ENCODE measurements at places on chromosomes 7 and 10.

- no peak for DNase-seq
These were observed 37.2 kb downstream of the CUBN start for GRCh38 chr10:17092216-17092944.

DNA sequence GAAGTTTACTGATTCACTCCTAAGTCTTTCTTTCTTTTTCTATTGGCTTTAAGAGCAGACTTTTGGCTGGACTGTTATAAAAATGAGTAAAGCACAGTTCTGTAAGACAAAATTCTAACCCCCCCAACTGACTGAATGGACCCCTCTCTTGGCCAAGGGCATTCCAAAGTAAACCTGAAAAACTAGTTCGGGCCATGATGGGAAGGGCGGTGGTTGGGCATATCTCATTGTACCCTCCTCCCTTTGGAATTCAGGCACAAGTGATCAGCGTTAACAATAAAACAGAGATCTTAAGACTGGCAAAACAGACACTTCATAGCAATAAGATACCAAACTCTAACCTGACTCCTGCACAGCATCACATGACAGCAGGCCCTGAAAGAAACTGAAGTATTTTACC is 6.1 kb upstream of the KIF20B start:
- no peak for DNase-seq

GRCh38 chr10:68110027-68110426 is 739 bp downstream of the MYPN start:
- no peak for DNase-seq

GRCh38 chr10:78906734-78907390 is 161.9 kb upstream of the ZMIZ1 start:
- no peak for DNase-seq

DNA sequence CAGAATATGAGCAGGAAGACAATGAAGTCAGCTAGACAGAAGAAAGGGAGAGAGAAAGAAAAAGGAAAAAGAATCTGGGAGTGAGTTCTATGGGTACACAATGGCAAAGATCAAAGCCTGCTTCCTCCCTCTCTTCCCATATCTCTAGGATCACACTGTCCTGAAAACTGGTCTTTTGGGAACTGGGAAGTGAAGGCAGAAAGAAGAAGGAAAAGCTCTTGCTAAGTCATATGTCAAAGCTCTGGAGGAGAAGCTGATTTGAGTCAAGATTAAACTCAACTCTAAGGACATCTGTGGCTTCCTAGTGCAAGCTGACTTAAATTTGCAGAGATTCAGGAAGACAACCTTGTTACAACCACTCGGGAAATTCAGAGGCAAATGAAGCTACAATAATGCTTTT is 147.5 kb downstream of the DOCK4 start:
- no peak for DNase-seq

GRCh38 chr10:3470191-3470590 is 297.6 kb upstream of the PITRM1 start:
- no peak for DNase-seq

DNA sequence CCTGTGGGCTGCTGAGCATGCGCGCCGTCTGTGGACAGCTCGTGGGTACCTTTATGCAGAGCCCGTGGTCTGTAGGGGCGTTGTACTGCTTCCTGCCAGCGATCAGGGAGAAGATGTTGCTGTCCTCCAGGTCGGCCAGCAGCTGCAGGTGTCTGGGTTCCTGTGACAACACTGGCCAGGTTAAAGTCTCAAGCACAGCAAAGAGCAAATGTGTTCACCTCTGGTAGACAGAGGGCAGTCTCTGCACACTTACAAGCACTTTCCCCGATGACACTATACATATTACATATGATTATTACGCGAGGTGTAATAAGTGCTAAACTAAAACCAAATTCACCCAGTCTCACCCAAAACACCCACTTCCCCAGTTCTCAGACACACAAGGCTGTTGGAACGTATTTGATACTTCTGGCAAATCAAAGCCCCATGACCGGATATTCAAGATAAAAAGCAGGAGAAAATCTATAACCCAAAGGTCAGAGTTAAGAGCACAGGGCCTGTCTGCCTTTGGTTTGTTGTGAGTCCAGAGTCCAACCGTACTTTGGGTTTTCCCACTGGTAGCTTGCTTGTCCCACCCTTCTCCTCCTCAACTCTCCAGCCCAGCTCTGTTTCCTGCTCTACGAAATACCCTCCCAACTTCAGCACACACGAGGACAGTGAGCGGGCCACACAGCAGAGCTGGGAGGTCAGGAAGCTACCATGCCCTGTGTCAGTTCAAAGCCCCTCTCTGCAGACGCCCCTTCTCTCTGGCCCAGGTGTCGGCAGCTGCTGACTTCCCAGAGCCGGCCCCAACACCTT is 49.7 kb upstream of the DDC start:
- DNase-seq: no peak

DNA sequence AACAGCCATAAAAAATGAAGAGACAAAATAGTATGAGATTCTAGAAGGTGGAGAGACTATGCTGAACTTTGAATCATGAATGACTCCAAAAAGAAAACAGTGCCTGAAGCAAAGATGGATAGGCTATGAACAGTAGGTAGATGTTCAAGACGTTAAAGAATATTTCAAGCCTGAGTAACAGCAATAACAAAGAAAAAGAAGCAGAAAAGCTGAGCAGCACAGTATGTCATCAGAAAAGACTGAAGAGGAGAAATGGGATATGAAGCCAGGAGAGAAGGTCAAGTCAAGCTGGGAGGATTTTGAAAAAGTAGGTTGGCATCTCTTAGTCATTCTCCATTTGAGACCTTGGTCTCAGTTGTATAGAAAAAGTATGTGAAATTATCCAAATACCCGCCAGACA is 484.4 kb downstream of the SORCS1 start:
- DNase-seq: no peak

DNA sequence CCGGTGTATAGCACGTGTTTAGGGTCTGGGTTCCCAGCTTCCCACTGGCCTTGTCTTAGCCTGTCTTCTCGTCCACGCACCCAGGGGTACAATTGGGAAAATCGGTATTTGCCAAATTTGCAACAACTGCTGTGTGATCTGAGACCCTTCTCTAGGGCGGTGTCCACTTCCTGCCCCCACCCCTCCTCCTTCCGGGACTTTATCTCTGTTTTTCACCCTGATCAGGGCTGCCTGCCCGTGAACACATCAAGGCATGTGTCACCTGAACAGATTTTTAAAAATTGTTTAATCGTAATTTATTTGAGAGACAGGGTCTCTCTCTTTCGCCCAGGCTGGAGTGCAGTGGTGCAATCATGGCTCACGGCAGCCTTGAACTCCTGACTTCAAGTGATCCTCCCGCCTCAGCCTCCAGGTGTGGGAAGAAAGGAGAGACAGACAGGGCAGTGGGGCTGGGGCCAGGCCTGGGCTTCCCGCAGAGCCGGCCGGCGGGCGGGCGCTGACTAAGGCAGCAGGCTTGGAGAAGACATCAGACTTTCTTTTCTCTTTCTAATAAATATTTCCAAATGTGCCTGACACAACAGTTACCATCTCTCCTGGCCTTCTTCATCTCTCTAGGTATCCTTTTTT is 27.5 kb downstream of the ELFN1 start:
- no peak for DNase-seq

GRCh38 chr7:159179241-159179640 is 34.6 kb upstream of the VIPR2 start:
- no peak for DNase-seq

GRCh38 chr7:882336-883035 is 6.1 kb downstream of the GET4 start:
- no peak for DNase-seq

- DNase-seq: no peak
These were observed 3.1 kb downstream of the SH3PXD2A start for GRCh38 chr10:103852189-103852711.

DNA sequence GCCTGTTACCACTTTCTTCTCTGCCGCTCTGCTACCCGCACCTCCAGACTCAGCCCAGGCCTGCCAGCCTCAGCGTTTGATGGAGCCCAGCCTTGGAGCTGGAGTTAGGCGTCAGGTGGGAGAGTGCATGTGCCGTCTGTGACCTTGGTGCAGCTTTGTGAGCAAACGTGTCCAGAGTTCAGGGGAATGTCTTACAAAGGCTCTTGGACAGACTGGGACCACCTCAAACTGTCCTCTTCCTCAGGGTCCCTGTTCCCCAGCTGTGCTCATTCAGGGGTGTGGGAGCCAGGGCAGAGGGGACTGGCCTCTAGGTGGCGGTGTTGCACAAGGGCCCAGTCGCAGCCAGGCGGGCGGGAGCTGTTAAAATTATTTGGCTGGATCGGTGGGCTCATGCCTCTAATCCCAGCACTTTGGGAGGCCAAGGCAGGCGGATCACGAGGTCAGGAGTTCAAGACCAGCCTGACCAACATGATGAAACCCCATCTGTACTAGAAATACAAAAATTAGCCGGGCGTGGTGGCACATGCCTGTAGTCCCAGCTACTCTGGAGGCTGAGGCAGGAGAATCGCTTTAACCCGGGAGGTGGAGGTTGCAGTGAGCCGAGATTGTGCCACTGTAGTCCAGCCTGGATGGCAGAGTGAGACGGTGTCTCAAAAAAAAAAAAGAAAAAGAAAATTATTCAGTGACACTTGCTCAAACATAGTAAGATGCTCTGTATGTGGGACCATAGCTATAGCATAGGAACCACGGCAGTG is 89.2 kb downstream of the ADCY1 start:
- no peak for DNase-seq

GRCh38 chr7:92131093-92131492 is 3.2 kb downstream of the CYP51A1 start:
- DNase-seq: no peak

- DNase-seq: no peak
These were observed 537.4 kb upstream of the SORCS1 start for GRCh38 chr10:107701943-107702342.

GRCh38 chr10:23391821-23392220 is 47.1 kb upstream of the OTUD1 start:
- no peak for DNase-seq

GRCh38 chr7:11217848-11218565 is 244.3 kb downstream of the PHF14 start:
- no peak for DNase-seq

DNA sequence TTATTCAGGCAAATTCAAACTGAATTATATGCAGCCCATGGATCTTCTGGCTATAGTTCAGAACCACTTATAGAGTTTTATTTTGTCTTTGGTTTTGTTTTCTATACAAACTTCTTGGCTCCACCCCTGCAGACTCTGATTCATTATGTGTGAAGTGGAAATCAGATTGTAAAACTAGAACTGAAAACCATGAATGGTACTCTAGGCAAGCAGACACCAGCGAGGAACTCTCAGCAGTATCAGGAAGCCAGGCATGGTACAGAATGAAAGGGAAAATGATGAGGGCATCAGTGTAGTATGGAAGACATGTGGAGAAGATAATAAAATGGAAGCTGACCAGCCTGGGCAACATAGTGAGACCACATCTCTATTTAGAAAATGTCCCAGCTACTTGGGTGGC is 1026.9 kb upstream of the C7orf33 start:
- DNase-seq: no peak

- no peak for DNase-seq
These were observed 67.3 kb downstream of the PHYHIPL start for GRCh38 chr10:59243611-59244195.

- no peak for DNase-seq
These were observed 351.9 kb upstream of the LRGUK start for GRCh38 chr7:133775201-133775600.

GRCh38 chr7:138608275-138608674 is 92.9 kb downstream of the SVOPL start:
- DNase-seq: no peak

DNA sequence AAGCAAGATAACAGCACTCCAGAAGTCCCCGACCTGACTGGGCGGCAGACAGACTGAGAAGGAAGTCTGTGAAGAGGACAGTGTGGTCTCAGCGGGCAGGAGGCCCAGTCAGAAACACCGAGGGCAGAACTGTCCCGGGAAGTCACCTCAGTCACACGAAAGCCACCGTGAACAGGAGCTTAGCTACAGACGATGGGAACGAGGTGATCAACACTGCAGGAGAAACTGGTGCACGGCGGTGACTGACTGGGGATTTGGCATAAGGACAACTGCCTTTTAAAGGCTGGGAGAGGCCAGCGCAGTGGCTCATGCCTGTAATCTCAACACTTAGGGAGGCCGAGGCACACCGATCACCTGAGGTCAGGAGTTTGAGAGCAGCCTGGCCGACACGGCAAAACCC is 217.8 kb downstream of the PTPRN2 start:
- no peak for DNase-seq

- DNase-seq: peak; percentile 48
These were observed 145.3 kb upstream of the PRSS1 start for GRCh38 chr7:142603870-142604448.

- DNase-seq: no peak
These were observed 84.0 kb upstream of the KLF6 start for GRCh38 chr10:3869036-3869435.

GRCh38 chr10:4234661-4235060 is 449.7 kb upstream of the KLF6 start:
- DNase-seq: peak; percentile 49
